Lung (tissue), 17 donors: ENCODE measurements at places on chromosomes 11 and 22.

DNA sequence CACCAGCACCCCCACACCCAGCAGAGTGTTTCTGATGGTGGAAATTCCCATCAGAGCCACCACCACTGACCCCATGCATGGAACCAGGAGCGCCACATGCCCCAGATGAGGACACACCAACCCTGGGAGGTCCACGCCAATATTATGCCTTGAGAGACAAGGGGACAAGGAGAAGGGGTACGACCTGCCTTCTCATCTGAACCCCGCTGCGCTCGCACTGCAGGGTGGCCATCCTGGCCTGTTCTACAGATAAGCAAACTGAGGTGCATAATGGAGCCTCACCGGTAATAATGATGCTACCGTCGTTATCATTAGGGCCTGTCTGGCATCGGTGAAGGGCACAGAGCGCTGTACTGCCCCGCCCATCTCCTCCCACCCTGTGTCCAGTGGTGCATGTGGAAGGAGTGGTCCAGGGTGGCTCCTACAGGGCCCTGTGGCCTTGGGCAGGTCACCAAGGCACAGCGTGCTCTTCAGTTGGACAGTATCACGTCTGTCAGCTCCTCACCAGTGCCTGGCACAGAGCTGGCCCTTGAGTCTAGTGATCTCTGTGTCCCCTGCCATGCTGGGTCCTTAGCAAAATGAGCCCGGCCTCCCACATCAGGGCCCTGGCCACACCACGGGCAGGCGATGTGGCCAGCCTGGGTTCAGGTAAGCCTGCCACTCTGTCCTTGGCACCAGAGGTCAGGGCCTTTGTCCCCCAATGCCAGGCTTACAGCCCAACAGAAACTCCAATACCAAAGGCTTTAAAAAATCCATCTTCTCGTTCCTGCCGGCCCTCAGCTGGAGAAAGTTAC is 92.2 kb downstream of the PHF21B start:
- no peak for DNase-seq
- no peaks in the 10 kb centered on the region for H3K4me1 ChIP-seq
- no peak overlapping the region for H3K4me3 ChIP-seq
- no peaks in the 10 kb centered on the region for H3K27me3 ChIP-seq
- H3K27ac ChIP-seq: no peak overlapping the region

- peaks cover 3% of the 10 kb centered on the region for H3K27me3 ChIP-seq
- H3K27ac ChIP-seq: no peak overlapping the region
- H3K4me1 ChIP-seq: no peaks in the 10 kb centered on the region
- H3K4me3 ChIP-seq: no peak overlapping the region
- H3K36me3 ChIP-seq: no peaks in the 10 kb centered on the region
Measured at GRCh38 chr11:57584341-57584740, 13.1 kb upstream of the SERPING1 start.

DNA sequence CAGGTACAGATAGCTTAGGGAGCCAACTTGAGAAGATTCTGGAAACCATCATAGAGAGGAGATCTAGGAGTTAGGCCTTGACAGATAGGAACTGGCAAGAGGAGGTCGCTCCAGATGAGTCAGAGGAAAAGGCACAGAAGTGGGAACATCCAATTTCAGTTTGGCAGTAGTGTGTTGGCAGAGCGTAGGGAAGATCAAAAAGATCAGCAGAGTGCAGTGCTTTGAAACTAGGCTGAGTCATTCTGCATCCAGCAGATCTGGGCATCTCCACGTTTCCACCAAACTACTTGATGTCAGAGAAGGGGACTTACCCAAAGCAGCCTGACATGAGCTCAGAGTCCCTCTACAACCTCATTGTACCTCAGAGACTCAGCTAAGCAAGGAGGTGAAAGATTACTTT is 58.5 kb downstream of the GAB4 start:
- no peaks in the 10 kb centered on the region for H3K4me1 ChIP-seq
- H3K36me3 ChIP-seq: no peaks in the 10 kb centered on the region
- no peak overlapping the region for H3K4me3 ChIP-seq
- DNase-seq: no peak

DNA sequence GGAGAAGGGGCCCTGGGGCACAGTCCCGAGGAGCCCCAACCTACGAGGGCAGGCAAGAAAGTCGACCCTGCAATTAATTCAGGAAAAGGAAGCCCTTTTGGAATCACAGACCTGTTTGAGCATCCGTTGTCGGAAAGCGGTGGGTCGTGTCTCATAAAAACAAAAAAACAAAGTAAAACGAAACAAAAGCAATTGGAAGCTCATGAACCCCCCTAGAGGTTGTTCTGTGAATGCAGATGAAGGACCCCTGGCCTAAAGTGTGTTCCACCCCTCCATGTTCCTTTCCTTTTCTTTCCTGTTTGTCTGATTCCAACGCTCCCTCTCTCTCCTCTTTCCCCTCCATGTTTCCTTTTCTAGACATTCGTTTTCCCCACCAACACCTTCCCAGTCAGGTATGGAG is 203.7 kb downstream of the GRIK4 start:
- H3K36me3 ChIP-seq: no peaks in the 10 kb centered on the region
- no peaks in the 10 kb centered on the region for H3K4me1 ChIP-seq
- H3K27ac ChIP-seq: no peak overlapping the region
- DNase-seq: peak; percentile 48
- H3K27me3 ChIP-seq: no peaks in the 10 kb centered on the region

GRCh38 chr11:8315463-8315862 is 51.8 kb upstream of the LMO1 start:
- DNase-seq: peak; percentile 25
- H3K27me3 ChIP-seq: no peaks in the 10 kb centered on the region
- no peak overlapping the region for H3K27ac ChIP-seq
- no peaks in the 10 kb centered on the region for H3K36me3 ChIP-seq
- H3K4me3 ChIP-seq: no peak overlapping the region
- peaks cover 7% of the 10 kb centered on the region for H3K4me1 ChIP-seq

DNA sequence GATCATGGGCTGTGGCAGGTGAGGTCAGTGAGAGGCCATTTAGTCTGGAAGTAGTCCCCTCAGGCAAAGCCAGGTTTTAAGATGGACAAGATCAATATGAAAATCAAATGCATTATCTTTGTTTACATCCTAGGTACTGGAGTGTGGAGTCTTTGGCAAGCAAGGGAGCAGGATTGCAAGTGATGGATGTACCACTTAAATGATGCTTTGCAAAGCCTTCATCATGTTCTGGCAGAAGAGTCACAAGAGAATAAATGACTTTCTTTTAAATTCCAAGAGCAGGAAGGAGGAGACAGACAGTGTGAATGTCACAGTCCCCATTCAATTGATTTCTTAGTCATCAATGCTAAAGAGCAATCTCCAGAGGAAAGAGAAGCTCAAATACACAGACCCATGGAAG is 908.3 kb downstream of the FAM181B start:
- no peaks in the 10 kb centered on the region for H3K27me3 ChIP-seq
- H3K36me3 ChIP-seq: no peaks in the 10 kb centered on the region
- H3K27ac ChIP-seq: no peak overlapping the region

DNA sequence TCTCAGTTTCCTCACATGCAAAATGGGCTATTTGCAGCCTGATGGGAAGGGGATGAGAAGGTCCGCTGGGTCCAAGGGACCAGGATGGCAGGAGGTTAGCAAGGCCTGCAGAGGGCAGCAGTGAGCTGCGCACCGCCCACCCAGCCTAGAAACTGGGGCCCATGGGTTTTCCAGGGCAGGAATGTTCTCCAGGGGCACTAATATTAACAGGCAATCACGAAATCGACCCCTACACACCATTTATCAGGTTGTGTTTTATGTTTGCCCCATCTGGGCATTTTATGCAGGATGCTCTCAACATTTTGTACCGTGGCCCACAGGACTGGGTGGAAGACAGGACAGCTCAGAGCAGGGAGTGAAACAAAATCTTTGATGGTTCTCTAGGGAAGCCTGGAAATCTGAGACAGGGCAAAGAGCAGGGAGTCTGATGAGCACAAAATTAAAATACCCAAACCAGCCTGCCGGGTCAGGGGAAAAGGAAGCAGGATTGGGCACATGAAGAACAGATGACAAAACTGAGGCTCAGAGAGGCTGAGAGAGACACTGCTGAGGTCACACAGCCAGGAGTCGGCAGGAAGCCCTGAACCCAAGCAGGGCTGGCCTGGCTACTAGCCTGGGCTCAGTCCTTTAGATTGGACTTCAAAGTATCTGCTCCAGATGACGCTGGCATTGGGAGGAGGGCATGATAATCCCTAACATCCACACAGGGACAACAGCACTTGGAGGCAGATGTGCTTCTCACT is 1.6 kb upstream of the BCR start:
- H3K4me1 ChIP-seq: peaks cover 15% of the 10 kb centered on the region
- H3K27ac ChIP-seq: peak overlapping the region; percentile 11
- no peaks in the 10 kb centered on the region for H3K27me3 ChIP-seq
- no peak overlapping the region for H3K4me3 ChIP-seq
- no peaks in the 10 kb centered on the region for H3K36me3 ChIP-seq

DNA sequence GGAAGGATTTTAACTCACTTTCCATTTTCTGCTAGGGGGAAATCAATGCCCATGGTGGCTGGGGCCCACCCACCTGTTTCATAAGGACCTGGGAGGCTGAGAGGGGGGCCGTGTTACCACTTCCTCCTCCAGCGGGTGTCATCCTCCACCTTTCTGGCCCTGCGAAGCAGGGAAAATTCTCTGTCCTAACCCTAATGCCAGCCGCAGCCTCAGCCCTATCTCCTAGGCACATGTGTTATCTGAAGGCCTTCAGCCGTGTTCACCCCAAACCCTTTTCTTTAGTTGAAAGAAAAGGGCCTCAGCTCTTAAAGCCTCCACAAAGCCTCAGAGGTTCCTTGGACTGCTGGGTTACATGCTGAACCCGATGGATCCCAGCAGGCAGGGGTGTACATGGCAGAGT is 55.4 kb upstream of the NECTIN1 start:
- no peak overlapping the region for H3K4me3 ChIP-seq
- H3K4me1 ChIP-seq: no peaks in the 10 kb centered on the region
- no peaks in the 10 kb centered on the region for H3K36me3 ChIP-seq
- no peak overlapping the region for H3K27ac ChIP-seq

GRCh38 chr11:105699203-105699602 is 89.3 kb downstream of the GRIA4 start:
- no peak for DNase-seq
- no peaks in the 10 kb centered on the region for H3K36me3 ChIP-seq
- no peak overlapping the region for H3K27ac ChIP-seq

- H3K4me3 ChIP-seq: no peak overlapping the region
- no peaks in the 10 kb centered on the region for H3K36me3 ChIP-seq
- no peaks in the 10 kb centered on the region for H3K4me1 ChIP-seq
Measured at GRCh38 chr11:112511271-112511670, 250.6 kb upstream of the PLET1 start.

GRCh38 chr11:62880231-62880802 is 379 bp upstream of the SLC3A2 start:
- no peak for DNase-seq
- peaks cover 15% of the 10 kb centered on the region for H3K36me3 ChIP-seq
- no peaks in the 10 kb centered on the region for H3K27me3 ChIP-seq

DNA sequence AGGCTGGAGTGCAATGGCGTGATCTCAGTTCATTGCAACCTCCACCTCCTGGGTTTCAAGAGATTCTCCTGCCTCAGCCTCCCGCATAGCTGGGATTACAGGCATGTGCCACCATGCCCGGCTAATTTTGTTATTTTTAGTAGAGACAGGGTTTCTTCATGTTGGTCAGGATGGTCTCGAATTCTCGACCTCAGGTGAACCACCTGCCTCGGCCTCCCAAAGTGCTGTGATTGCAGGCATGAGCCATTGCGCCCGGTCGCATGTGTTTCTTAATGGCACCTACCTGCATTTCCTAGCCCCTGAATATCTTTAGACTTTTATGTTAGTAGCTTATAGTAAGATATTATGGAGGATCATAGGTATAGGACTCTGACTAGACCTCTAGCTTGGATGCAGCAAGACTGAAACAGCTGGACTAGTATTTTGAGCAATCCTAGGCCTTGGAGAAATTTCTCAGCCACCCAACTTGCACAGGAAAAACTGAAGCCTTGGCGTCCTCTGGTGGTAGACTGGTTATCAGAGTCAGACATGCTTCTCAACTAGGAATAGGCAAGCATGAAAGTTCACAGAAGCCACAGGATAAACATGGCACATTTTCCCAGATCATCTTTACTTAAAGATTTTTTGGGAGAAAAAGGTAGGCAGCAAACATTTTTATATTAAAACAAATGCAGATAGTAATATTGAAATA is 22.7 kb upstream of the C1QTNF4 start:
- no peak overlapping the region for H3K27ac ChIP-seq
- DNase-seq: peak; percentile 73
- H3K4me1 ChIP-seq: no peaks in the 10 kb centered on the region
- peaks cover 14% of the 10 kb centered on the region for H3K36me3 ChIP-seq

GRCh38 chr22:19975707-19976035 is 34.1 kb upstream of the TXNRD2 start:
- DNase-seq: no peak
- H3K27me3 ChIP-seq: no peaks in the 10 kb centered on the region
- peaks cover 3% of the 10 kb centered on the region for H3K4me1 ChIP-seq
- no peak overlapping the region for H3K4me3 ChIP-seq
- no peak overlapping the region for H3K27ac ChIP-seq

DNA sequence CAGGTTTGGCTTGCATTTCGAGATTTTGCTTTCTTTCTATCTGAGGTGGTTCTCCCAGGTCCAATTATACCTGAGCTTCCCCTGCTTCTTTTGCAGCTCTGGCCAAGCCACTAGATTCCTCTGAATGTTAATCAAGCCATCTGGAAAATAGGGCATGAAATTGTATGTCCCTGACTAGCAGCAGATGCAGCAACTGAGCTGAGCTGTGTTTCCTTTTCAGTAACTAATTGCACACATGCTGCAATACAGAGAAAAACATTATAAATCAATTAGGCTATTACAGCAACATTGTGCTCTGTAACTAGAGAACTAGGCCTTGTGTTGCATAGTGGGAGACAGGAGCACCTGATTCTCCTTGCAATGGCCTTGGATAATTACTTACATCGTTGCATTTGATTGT is 408.3 kb downstream of the ETS1 start:
- H3K27me3 ChIP-seq: no peaks in the 10 kb centered on the region
- no peaks in the 10 kb centered on the region for H3K36me3 ChIP-seq
- no peaks in the 10 kb centered on the region for H3K4me1 ChIP-seq
- no peak for DNase-seq
- no peak overlapping the region for H3K4me3 ChIP-seq

DNA sequence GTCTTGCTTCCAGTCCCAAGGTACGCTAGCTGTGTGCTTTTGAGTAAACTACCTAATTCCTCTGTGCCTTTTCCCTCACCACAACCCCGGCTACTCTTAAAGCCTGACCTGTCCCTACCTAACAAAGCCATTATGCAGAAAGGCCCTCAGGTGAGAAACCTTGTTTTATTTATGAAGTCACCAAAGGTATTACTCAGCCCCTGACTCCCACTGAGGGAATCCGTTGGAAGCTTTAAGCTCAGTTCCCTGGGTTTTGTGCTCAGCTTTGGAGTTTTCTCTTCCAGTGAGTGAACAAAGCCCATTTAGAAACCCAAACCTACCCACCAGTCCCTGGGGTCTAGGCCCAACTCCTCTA is 90.9 kb downstream of the APIP start:
- no peak overlapping the region for H3K4me3 ChIP-seq
- H3K36me3 ChIP-seq: no peaks in the 10 kb centered on the region
- H3K4me1 ChIP-seq: no peaks in the 10 kb centered on the region
- DNase-seq: no peak

- peak within 1 kb of the TSS; percentile 46 for H3K27ac ChIP-seq
- peak within 1 kb of the TSS; percentile 18 for H3K4me3 ChIP-seq
- peak; percentile 74 for DNase-seq
- no peaks in the 10 kb centered on the region for H3K36me3 ChIP-seq
- H3K27me3 ChIP-seq: no peaks in the 10 kb centered on the region
- peaks cover 4% of the 10 kb centered on the region for H3K4me1 ChIP-seq
Measured at GRCh38 chr11:128890543-128891368, at the start of gene KCNJ5. KCNJ5 (plus strand) TSS chr11:128891356; CDS start chr11:128911274, 19,918 bp downstream.

- H3K27me3 ChIP-seq: peaks cover 14% of the 10 kb centered on the region
- no peak for DNase-seq
- H3K4me1 ChIP-seq: peaks cover 4% of the 10 kb centered on the region
- H3K4me3 ChIP-seq: no peak overlapping the region
- H3K27ac ChIP-seq: no peak overlapping the region
Measured at GRCh38 chr11:31807799-31808667, 3.1 kb downstream of the PAX6 start.
